ENCODE measurements at places on chromosomes 6 and 20.
A peak's percentile ranks its signal among the peaks of the same experiment; 100 is the strongest.

DNA sequence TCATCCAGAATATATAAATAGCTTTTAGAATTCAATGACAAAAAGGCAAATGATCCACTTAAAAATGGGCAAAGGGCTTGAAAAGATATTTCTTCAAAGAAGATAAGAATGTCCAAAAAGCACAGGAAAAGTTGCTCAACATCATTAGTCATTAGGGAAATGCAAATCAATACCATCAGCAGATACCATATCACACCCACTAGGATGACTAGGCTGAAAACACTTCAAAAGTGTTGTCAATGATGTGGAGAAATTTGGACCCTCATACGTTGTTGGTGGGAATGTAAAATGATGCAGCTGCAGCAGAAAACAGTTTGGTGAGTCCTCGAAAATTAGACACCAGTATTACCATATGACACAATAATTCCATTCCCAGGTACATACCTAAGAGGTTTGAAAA is 303.6 kb upstream of the SLC35B3 start:
- DNase-seq: no peak

- no peak for DNase-seq
These were observed 78.4 kb upstream of the ATXN1 start for GRCh38 chr6:16839631-16840179.

- DNase-seq: no peak
These were observed 305.0 kb upstream of the POU3F2 start for GRCh38 chr6:98529364-98529763.

GRCh38 chr6:157076451-157076822 is 246.9 kb downstream of the TMEM242 start:
- no peak for DNase-seq

DNA sequence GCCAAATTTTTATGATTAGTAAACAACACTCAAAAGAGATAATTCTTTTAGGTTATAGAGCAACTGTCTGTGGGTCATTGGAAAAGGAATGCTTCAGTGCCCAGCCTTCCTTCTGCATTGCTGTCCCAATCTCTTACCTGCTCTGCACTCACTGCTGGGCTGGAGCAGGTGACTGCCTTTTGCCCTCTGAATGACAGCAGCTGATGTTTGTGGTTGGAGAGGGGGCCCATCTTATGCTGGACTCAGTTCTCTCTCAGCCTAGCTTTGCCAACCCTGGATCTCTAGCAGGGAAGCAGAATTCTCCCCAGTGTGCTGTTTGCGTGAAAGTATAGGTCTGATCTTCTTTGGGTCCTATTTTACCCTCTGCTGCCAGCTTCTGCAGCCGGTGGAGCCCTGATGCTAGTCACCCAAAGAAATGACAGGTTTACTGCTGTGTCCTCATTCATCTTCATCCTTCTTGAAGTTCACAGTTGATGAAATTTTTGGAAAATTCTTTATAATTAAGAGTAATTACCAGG is 193.5 kb downstream of the ARID1B start:
- no peak for DNase-seq

- no peak for DNase-seq
These were observed 25.0 kb downstream of the MAP1LC3A start for GRCh38 chr20:34583544-34583943.

GRCh38 chr20:6705106-6705766 is 62.2 kb upstream of the BMP2 start:
- DNase-seq: no peak

DNA sequence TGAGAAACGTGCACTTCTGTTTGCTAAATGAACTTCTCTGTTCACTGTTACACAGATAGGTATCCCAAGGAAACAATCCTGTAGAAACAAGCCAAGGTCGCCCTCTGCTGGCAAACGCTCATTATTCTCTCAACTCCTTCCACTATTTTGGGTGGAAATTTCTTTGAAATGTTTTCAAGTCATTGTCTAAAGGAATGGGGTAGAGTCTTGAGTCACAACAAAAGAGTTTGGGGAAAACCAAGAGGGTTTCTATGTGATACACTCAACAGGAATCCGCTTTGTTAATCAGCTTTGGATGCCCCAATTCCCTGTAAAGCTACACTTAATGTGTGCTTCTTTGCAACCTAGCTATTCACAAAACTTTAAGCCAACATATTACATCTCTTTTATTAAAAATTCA is 4.6 kb upstream of the RAE1 start:
- peak; percentile 70 for DNase-seq

- no peak for DNase-seq
These were observed 733.7 kb upstream of the CITED2 start for GRCh38 chr6:140108167-140108566.

GRCh38 chr20:37336369-37337207 is 9.4 kb upstream of the SRC start:
- peak; percentile 20 for DNase-seq

GRCh38 chr6:54700158-54700557 is 146.4 kb upstream of the FAM83B start:
- DNase-seq: no peak

GRCh38 chr6:157987788-157988699 is 6.4 kb downstream of the SYNJ2 start:
- no peak for DNase-seq

DNA sequence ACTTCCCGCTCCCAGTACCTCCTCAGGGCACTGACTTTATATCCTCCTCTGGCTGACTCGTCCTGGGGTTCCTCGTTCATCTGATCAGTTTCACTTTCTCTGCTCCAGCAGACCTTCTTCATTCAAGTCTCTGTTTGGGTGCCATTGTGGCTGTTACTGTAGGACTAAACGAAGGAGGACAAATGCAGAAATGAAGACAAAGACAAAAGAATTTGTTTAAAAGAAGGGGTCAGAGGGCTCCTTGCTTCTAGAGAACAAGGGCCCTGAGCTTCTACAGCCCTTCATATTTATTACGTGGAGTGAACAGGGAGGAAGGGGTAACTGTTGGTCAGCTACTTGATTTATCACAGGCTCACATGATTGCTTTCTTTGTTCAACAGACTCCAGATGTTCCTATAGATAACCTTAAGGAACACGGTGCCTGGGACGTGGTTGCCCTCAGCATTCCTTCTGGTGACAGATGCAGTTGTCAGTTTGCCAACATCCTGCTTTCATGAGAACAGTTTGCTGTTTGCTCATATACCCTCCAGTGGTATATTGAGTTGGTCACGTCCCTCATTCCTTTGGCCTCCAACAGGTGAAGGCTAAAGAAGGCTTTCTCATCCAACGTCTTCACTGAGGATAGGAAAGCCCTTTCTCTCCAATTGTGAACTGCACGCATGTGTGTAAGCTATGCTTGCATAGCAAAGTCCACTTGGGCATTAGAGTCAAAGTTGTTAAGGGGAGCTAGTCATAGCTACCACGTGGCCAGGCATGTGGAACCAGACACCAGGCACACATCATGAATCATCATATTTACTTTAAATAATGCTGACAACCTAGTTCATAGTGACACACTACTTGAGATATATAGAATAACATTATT is 69.1 kb upstream of the BTN3A2 start:
- DNase-seq: peak; percentile 92

- DNase-seq: no peak
These were observed 106.8 kb upstream of the AFDN start for GRCh38 chr6:167719920-167720319.

GRCh38 chr6:161406646-161407045 is 132.8 kb upstream of the AGPAT4 start:
- peak; percentile 88 for DNase-seq

- no peak for DNase-seq
These were observed 61.0 kb downstream of the SESN1 start for GRCh38 chr6:109033655-109034054.

- DNase-seq: peak; percentile 78
These were observed 88.1 kb downstream of the SYNJ2 start for GRCh38 chr6:158069800-158070195.

DNA sequence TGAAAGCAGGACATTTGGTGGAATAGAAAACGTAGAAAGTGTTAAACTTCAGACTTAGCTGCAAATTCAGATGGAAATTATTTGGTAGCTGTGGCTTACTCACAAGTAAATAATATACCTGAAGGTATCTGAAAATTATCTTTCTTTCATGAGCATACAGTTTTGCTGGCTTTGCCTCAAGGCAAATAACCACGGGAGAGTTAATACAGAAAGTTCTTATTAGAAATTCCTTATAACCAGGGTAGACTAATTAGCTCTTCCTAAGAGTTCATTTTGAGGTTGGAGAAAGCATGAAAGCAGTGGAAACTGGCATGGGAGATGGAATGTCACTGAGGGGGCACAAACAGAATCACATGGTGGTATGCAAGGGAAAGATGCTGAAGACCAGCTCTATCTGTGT is 217.5 kb downstream of the CD83 start:
- no peak for DNase-seq

DNA sequence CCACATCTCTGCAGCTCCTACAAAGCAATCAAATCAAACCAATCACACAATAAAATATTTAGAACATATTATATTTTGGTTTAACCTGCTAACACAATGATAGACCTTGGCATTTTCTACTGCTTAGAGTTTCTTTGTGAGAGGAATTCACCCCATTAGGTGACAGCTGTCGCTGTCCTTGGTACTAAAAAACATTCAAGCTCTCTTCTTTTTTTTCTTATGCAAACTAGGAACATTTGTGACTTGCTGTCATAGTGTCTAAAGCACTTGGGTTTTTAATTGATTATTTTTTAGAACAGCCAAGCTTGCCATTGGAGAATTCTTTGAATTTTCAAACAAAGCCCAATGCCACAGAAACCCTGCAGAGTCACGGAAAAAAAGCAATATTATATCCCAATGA is 46.4 kb downstream of the CNR1 start:
- no peak for DNase-seq

- DNase-seq: peak; percentile 37
These were observed 124.0 kb upstream of the SLC2A12 start for GRCh38 chr6:134176264-134176975.

GRCh38 chr6:30991891-30992290 is 8.4 kb downstream of the MUC21 start:
- no peak for DNase-seq

DNA sequence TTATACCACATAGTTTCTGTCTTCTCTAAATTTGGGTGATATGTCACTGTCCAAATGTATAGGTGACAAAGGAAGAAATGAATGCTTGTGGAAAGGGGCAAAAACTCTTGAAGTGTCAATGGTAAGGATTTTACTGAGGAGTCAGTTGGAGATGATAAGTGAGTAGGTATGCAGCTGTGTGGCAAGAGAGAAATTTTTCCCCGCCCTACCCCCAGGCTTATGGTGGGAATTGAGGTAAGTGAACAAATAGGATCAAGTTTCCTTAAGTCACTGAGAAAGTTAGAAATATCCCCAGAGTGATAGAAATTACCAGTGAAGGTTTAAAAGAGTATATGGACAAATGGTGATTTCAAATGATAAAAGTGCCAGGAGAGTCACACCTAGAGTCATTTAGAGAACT is 11.8 kb downstream of the DSE start:
- no peak for DNase-seq

DNA sequence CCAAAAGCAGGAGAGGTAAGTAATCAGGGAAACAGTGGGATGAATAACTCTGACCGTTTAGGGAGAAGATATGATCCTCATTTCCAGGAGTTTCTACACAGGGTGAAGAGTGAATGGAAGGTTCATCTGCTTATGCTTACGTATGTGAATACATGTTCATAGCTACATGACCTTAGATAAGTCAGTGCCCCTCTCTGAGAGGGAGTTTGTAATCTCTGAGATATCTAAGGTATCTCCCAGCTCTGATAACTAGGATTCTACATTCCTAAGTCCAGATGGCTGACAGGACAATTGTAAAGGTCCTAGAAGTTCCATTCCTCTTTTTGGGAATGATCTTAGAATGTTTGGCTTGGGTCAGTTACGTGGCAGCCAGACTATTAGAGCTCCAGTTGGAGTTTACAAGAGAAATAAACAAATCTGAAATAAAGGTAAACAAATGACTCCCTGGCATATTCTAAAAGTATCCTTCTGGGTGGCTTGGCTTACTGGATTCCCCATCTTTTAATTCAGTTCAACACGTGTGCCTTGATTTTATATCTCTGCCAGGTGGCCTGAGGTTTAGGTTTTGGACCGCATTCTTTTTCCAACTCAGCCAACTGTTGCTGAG is 15.8 kb downstream of the PROCR start:
- peak; percentile 59 for DNase-seq

GRCh38 chr20:34047917-34048316 is 54.2 kb downstream of the RALY start:
- DNase-seq: no peak

DNA sequence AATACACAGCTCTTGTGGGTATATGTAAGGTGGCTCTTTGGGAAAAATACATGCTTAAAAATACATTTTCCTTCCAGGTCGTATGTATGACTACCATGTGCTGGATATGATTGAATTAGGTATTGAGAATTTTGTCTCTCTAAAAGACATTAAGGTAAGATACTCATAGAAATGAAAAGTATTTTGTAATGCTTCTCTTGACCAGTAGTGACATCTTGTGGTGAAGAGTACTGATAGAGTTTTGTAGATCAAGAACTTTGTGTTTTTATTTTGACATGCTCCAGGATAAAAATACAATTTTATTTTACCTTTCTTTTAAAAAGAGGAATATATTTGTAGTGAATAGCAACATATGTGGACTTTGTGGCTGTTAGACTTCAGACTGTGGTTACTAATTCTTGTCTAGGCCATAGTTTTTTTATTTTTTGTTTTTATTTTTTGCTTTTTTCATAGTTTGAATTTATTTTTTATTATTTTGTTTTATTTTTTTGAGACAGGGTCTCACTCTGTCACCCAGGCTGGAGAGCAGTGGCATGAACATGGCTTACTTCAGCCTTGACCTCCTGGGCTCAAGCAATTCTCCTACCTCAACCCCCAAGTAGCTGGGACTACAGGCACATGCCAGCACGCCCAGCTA is 17.9 kb downstream of the RPF2 start:
- DNase-seq: peak; percentile 46

DNA sequence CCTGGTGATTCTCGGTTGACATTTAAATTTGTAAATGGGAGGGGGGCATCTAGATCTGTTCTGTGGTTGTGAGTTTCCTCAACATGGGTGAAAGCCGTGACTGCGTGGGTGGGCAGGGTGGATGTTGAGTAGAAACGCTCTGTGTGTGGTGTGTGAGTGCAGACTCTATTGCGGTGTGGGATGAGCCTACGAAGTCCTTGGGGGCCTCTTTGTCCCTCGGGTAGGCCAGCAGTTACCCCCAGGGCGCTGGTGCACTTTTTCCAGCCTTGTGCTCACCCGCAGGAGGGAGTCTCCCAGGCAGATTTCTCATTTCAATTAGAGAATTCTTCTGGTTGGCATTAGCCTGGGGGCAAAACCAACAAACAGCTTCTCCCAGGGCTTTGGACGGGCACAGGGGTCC is 10.6 kb downstream of the TOX2 start:
- DNase-seq: no peak

DNA sequence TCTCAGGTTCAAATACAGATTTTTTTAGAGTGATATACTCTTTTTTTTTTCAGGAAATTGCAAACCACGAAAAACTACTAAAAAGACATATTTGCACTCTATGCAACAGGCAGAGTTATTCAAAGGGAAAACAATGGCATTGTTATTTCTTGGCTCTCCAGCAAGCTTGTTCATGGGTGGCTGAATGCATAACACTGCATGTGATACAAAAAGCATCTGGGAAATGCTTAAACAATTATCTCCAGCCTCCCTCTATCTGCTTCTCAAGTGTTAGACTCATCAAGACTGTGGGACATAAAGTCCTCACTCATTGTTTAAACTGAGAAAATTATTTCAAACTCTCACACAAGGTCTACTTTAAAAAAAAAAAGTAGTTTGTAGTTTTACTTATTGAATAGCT is 7.3 kb upstream of the COL12A1 start:
- DNase-seq: no peak

- no peak for DNase-seq
These were observed 370.3 kb downstream of the NRN1 start for GRCh38 chr6:5636210-5637030.
